ENCODE measurements at places on chromosomes 5 and 9.

- DNase-seq, result no peak
Measured at GRCh38 chr9:134607971-134608370, 33.6 kb upstream of the COL5A1 start.

DNA sequence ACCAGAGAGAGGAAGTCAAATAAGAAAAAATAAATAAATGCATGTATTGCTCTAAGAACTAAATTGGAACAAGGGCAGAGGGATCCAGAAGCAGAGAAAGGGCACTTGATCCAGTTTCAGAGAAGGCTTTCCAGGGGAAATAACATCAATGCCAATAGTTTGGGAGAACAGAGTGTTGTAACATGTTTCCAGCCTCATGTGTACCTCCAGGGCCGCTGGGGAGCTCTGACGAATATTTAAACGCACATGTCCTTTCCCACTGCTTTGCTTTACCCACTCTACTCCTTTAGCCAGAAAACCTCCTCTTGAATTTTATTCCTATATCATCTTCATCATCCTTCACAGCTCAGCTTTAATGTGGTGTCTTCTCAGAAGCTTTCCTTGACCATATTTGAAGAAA, 233.7 kb downstream of the ENC1 start:
- DNase-seq, result no peak

- DNase-seq, result no peak
Measured at GRCh38 chr5:81183811-81184748, 49.0 kb upstream of the CKMT2 start.

DNA sequence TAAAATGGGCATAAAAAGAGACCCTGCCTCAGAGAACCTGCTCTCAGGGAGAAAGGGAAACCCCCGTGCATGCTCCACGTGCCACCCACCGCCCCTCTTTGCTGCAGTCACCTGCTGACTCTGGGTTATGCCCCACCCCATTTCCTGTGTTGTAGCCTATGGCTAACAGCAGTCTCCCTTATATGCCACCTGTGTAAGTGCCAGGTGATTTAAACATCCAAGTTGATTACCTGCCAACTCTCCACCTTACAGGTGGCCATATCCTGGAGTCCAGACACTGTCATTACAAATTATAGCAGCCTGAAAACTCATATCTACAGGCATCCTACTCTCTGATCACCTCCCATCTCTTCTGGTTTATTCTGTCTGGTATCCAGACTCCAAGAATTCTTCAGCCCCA, 242.6 kb downstream of the HSPA4 start:
- no peak for DNase-seq

GRCh38 chr9:93107151-93107824, 11.3 kb downstream of the CARD19 start:
- DNase-seq, result no peak

- peak; percentile 29 for DNase-seq
Measured at GRCh38 chr5:53008751-53009150, 19.6 kb downstream of the ITGA2 start.

- DNase-seq, result no peak
Measured at GRCh38 chr9:132939169-132939568, 5.2 kb downstream of the TSC1 start.

GRCh38 chr9:116198344-116198743, 44.8 kb downstream of the PAPPA start:
- DNase-seq, result no peak

DNA sequence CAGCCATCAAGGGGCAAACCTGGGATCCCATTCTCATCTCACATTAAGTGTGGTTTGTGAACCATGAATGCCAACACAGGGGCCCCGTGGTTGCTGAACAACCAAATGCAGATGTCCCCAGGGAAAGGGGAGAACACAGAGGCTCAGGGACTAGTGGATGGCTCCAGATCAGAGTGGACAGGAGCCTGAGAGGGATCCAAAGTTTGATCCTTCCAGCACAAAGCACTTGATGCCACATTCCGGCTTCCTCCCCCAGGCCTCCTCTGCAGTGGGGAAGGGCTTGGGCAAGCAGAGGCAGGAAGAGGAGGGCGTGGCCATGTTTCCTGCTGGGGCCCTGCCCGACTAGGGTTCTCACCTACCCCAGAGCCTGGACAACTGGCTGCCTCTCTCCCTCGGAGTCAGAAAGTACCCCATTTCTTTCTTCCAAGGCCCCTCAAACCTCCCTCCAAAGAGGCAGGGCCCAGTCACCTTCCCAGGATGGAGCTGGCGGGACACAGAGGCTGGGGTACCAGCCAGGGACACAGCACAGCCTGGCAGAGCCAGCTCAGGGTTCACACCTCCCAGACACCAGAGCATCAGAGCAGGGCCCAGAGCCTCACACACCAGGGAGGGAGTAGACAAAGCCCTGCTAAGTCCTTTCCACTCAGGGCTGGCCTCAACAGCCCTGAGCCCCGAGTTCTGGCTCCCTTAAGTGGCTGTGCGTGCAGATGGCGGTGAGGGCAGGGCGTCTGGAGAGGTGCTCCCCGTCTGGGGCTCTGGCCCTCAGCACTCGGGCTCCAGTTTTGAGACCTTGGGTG, 4.3 kb upstream of the RNF44 start:
- no peak for DNase-seq

GRCh38 chr9:124399323-124399967, 15.8 kb downstream of the PSMB7 start:
- no peak for DNase-seq

- no peak for DNase-seq
Measured at GRCh38 chr5:6321078-6321477, 57.3 kb downstream of the MED10 start.

GRCh38 chr5:15889001-15889400, 290.6 kb downstream of the MARCHF11 start:
- DNase-seq, result no peak

DNA sequence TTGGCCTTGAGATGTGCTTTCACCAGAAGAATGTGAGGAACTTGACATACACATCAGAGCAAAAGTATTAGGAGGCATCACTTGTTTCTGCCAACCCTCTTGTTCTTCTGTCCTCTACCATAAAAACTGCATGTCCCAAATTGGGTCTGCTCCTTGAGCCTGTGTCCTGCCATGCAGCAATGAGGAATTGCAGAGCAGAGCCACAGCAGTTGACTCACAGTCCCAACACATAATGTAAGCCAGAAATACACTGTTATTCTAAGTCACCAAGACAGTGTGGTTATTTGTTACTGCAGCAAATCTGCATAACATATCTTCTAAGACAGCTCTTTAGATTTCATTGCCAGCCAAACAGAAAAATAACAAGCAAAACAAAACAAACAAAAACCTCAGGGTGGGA, 598.2 kb downstream of the PRELID2 start:
- DNase-seq, result no peak

- no peak for DNase-seq
Measured at GRCh38 chr5:156907667-156908066, 55.4 kb downstream of the TIMD4 start.

- DNase-seq, result no peak
Measured at GRCh38 chr9:69527454-69527853, 144.7 kb downstream of the APBA1 start.

- DNase-seq, result no peak
Measured at GRCh38 chr9:557601-558201, 283.8 kb upstream of the DMRT1 start.

DNA sequence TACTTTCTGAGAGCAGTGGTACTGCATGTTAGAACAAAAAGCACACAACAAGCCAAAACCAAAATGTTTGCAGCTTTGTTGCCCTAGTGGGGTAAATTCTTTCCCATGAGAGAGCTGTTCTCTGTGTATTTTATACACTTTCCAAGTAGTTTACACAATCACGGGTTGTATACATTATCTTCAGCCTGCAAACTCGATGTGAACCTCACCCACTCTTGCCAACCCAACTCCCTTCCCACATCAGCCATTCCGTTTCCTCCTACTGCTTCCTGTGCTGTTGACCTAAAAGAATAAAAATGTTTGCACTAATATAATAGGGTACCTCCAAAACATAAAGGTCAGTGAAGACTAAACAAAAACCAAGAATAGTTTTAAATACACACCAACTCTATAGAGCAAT, 47.0 kb downstream of the IQGAP2 start:
- DNase-seq, result no peak

GRCh38 chr9:34203275-34203991, 24.6 kb downstream of the UBAP1 start:
- DNase-seq, result no peak

GRCh38 chr9:133362359-133363044, 6.2 kb downstream of the SURF2 start:
- DNase-seq, result no peak

- DNase-seq, result no peak
Measured at GRCh38 chr9:107784235-107784958, 294.8 kb upstream of the KLF4 start.

GRCh38 chr9:70411930-70412831, 2.3 kb downstream of the KLF9 start:
- DNase-seq, result peak; percentile 62

GRCh38 chr5:133497608-133498348, 114.6 kb downstream of the FSTL4 start:
- no peak for DNase-seq

DNA sequence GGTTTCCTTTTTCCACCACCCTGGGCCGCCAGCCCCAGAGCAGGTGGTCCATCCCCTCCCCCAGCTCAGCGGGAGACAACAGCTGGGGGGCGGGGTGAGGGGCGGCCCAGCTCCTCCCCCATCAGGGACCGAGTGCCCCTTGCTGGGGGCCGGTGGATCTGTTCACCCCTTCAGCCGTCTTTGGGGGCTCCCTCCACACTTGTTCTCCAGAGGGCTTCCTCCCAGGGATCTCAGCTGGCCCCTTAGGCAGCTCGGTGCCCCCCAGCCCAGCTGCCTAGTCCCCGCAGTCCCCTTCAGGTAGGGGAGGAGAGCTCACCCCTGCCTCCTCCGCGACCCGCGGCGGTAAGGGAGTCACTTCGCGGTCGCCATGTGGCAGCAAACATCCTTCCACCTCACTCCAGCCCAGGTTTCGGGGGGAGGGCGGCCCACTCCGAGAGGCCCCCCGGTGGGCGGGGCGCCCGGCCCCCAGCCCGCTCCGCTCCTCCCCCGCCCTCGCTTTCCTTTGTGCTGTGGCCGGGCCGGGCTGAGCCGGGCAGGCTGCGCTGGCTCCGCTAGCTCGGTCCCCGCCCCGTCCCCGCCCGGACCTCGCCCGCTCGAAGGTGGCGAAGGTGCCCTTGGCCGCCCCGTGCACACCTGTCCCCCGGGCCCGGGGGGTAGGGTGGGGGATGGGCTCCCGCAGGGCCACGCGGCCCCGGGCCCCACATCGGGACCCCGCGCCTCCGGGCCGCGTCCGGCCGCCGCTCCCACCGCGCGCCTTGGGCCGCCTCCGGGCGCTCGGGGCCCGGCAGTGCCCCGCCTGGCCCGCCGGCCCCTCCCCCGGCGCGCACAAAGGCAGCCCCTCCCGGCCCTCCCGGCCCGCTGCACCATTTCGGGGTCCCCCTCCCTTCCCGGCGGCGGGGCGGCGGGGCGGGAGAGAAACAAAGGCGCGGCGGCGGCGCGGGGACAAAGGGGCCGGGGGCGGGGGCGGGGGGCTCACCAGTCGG, 683 bp downstream of the DBN1 start:
- peak; percentile 37 for DNase-seq

DNA sequence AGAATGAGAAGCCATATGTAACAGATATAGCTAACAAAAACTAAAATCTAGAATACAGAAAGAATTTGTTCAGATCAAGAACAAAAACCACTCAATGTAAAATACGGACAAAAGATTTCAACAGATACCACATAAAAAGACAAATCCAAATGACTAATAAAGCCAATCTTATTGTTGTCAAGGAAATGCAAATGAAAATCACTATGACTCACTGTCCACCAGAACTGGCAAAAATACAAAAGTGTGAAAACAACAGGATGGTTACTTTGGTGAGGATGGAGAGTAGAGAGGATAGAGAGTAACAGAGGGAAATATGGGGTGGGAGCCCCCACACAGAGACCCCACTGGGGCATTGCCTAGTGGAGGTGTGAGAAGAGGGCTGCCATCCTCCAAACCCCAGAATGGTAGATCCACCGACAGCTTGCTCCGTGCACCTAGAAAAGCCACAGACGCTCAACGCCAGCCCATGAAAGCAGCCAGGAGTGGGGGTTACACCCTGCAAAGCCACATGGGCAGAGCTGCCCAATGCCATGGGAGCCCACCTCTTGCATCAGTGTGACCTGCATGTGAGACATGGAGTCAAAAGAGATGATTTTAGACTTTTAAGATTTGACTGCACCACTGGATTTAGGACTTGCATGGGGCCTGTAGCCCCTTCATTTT, 15.2 kb upstream of the RHOBTB3 start:
- DNase-seq, result no peak

GRCh38 chr9:76873056-76873792, 32.7 kb downstream of the PRUNE2 start:
- no peak for DNase-seq

- no peak for DNase-seq
Measured at GRCh38 chr9:27054125-27054524, 48.7 kb upstream of the LRRC19 start.

- DNase-seq, result no peak
Measured at GRCh38 chr5:132411304-132412013, 41.9 kb downstream of the SLC22A5 start.

DNA sequence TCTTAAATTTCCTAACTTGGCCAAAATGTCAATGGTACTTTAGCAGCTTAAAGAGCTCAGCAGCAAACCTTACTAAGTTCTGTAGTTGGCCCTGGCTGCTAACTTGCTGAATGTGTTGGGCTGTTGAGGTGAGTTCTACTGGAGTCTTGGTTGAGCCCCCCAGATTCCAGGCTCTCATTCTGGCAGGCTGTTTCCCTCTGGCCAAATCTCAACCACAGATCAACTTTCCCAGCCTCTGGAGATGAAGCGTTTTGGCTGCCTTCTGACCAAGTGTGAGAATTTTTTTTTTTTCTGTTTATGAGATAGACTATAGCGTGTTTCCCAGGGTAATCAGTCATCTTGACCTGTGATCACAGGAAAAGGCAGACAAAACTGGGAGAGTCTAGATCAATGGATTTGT, 343.7 kb downstream of the EBF1 start:
- DNase-seq, result no peak

DNA sequence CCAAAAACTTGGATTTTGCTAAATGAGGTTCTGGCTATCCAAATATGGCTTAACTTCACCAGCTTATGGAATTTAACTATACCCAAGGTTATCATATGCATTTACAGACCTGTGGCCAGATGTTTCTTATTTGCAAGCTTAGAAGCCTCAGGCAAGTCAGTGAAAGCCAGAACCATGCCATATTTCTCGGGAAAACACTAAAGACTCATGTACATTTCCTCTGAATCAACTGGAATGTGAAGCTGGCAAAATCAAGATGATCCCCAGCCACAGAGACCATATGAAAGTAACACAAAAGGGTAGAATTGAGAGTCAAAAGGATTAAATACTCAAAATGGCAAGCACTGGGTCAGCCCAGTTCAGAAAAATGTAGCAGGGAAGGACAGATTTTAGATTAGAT, 76.4 kb upstream of the SLC1A1 start:
- DNase-seq, result no peak
